ENCODE measurements at places on chromosomes 6 and 20. TPM values are rescaled to one million over a fixed set of nuclear protein-coding genes. Genes with fewer than 3 reads are reported as not detected.

POLH gene
- 57.3 TPM for total RNA-seq

DNA sequence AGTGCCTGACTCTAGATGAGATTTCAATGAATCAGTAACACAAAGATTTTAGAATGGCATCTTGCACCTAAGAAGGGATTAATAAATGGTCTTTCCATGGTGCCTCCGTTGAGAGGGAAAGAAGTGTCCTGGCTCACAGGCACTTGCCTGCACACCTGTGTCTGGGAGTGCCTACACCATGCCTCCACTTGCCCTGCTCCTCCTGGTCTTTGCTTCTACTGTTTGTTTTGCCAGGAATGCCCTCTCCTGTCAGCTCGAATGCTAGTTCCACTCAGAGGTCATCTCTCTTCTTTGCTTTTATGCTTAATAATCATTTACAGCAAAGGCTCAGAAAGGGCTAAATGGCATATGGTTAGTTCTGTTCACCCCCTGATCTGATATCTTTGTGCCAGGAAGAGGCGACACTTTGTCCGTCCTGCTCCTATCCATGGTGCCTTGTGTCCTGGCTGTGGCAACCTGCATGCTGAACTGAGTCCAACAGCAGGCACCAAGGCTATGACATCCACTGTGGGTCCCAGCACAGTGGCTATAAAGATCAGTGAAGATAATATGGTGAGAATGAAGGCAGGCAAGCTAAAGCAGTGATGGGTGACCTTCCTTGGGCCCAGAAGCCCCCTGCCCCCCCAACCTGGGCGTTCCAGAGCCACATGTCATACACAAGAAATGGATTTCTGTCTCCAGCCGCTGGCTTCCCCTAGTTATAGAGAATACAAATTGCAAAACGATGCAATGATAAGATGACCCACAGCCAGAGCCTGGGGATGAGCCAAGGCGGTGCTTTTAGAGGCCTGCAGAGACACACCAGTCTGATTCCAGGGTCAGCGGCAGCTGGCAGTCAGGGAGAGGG lies 1.4 kb downstream of the C6orf132 start:
- DNase-seq: no peak

TRIM10 gene
- not detected for total RNA-seq

DNA sequence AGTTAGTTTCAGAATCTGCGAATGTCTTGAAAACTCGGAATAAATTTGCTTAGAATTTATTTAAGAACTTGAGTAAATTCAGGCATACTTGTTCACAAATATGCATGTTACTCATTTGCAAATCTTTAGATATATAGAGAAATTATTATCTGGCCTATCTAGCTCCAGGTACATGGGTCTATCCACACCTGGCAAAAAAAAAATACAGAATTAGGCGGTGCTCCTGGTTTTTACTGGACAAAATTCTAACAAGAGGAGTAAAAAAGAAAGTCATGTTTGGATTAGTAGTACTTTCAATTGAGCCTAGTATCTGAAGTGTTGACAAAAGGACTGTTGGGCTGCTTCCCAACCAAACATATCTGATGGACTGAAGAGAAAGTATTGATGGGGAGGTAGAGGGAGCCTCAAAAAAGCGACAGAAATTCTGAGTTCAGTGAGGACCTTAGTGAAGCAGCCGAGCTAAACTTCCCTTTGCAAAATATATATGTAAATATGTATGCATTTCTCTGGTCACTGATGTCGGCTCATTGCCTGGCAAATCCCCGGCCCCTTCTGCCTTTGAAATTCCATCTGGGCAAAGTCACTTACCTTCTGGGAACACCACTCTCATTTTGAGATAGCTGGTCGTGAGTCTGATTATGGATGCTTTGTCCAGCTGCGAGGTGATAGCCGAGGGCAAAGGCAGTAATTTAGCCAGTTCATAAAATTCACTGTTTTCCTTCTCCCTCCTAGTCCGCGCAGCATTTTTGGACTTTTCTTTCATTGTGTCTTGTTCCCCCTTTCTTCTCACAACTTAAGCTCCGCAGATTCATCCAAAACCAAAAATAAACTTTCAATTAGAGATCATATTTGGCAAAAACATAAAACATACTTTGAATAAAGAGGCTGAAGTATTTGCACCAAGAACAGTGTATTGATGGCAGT lies 1.8 kb downstream of the SIM1 start:
- DNase-seq: no peak

GPX5 gene
- total RNA-seq: not detected

- no peak for DNase-seq
These were observed 74.3 kb downstream of the ARID1B start for GRCh38 chr6:156851454-156851921.

DNA sequence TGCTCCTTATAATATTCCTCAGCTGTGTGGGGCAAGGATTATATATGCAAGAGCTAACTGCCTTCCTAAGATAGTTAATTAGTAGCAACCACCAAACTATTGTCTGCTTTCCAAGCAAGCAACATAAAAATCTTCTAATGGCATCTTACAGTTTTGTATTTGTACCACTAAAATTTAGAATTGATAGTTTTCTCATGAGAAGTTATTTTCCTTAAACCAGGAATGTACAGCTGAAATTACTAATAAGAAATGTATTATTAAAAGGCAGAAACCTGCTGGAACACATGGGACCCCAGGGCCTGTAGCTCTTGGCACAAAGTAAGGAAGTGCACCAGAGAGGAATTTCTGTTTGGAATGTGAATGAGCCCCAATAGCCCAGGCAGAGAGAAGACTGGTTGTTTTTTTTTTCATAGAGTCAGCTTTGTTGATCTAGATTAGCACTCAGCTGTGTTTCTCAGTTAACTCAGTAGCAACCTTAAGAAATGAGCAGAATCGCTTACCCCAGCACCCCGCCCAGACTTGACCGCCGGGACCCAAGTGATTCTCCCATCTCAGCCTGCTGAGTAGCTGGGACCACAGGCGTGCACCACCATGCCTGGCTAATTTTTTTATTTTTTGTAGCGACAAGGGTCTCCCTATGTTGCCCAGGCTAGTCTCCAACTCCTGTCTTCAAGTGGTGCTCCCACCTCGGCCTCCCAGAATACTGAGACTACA lies 2.6 kb downstream of the MGME1 start:
- DNase-seq: no peak

- no peak for DNase-seq
These were observed 35.1 kb downstream of the SRC start for GRCh38 chr20:37380864-37381579.

DNA sequence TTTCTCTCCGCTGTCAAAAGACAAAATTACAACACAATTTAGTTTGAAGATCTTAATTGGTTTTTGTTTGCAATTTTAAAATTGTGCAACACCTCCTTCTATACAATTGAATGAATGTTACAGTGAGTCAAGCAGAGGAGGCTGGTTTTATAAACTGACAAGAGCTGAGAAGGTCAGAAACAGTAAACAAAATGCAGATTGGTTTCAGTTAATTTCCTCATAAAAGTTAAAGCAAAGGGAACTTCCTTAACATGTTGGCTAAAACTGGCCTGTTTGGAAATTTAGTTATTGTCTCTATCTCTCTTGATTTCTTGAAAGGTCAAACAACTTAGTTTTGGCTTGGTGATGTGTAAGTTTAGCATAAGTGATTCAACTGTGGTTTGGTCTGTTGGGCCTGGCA lies 22.2 kb downstream of the KHDC1L start:
- no peak for DNase-seq

DNA sequence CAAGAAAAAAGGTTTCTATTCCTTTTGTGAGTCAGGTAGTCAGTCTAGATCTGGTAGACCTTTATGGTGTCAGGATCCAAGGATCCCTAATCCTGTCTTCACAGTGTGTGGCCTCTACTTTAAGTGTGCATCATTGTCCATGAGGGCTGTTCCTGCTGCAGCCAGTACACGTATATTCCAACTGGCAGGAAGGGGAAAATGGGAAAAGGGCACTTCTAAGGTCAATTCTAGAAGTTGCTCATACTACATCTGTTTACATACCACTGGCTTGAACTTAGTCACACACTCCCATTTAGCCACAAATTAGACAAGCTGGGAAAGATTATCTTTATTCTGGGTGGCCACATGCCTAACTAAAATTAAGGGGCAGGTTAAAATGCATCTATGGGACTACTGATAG lies 9.7 kb upstream of the MMS22L start:
- no peak for DNase-seq

CCN2 gene
- not detected for total RNA-seq

MICB gene
- 41.5 TPM for total RNA-seq

GRCh38 chr6:524803-525202 lies 132.1 kb downstream of the HUS1B start:
- no peak for DNase-seq

RSPH9 gene
- total RNA-seq: not detected

GRCh38 chr6:130018744-130019325 lies 454 bp downstream of the L3MBTL3 start:
- peak; percentile 65 for DNase-seq

ANKEF1 gene
- 7.6 TPM for total RNA-seq

- no peak for DNase-seq
These were observed 14.6 kb upstream of the GPR63 start for GRCh38 chr6:96851858-96852257.

DNA sequence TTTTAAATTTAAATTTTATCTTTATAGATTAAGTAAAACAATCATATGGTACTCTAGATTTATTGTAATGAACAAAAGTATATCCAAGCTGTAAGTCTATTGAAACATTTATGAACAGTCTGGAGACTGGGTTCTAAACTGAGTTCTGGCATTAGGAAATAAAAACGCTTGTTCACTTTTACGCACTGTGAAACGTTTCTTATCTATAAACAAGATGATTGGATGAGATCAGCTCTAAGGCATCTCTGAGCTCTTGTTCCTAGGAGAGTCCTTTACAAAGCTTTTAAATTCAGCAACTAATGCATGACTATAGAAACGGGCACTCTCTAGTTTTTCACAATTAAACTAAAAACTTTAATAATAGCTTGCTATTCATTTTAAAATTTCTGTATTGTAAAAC lies 6.8 kb downstream of the HUS1B start:
- no peak for DNase-seq

BMP7 gene
- total RNA-seq: not detected

DNA sequence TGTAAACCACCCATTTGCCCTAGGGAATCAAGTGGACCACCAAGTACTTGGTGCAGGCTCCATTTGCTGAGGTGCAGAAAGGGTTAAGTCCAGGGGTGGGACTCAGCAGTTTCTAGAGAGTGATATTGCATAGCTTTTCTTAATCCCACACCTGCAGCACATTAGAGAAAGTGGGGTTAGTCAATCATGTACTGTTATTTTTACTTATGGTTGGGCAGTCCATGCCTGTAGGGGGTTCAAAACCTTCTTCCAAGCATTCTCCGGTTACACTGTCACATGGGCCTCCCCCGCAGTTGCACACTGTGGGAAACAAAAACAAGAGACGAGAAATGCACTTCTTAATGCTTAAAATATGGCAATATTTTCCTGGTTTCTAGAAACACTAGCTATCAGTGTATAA lies 65.5 kb downstream of the LAMA4 start:
- DNase-seq: no peak

ADGRF4 gene
- not detected for total RNA-seq

Data from activated naive CD8-positive, alpha-beta T cell treated with anti-CD3 and anti-CD28 coated beads, Interleukin-2, amount 10 ng/mL, durations not matched to agents 7 days and 5 days (primary cell).